Effector CD4-positive, alpha-beta T cell (primary cell): ENCODE measurements at places on chromosomes 16 and 17.

- no peak for DNase-seq
These were observed 4.1 kb downstream of the ZNF624 start for GRCh38 chr17:16649585-16649984.

GRCh38 chr16:12256921-12257320 lies 280.4 kb downstream of the SNX29 start:
- no peak for DNase-seq

DNA sequence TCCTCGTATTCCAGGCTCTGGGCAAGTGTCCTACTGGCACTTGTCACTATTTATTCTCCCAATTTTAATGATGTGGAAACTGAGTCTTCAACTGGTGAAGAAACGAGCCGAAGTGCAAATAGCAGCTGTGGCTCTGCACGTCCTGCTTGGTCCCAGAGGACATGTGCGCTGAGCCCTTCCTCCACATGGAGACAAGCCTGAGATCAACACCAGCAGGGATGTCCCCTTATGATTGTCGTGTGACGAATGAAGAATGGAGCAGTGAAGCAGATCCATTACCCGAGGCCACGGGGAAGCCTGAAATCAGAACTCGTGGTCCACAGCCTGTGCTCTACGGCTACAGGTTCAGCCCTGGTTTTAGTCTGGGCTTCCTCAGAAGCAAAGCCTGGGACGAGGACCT lies 61.0 kb downstream of the FOXL1 start:
- DNase-seq: no peak

GRCh38 chr17:79608624-79608959 lies 2.3 kb downstream of the RBFOX3 start:
- no peak for DNase-seq

DNA sequence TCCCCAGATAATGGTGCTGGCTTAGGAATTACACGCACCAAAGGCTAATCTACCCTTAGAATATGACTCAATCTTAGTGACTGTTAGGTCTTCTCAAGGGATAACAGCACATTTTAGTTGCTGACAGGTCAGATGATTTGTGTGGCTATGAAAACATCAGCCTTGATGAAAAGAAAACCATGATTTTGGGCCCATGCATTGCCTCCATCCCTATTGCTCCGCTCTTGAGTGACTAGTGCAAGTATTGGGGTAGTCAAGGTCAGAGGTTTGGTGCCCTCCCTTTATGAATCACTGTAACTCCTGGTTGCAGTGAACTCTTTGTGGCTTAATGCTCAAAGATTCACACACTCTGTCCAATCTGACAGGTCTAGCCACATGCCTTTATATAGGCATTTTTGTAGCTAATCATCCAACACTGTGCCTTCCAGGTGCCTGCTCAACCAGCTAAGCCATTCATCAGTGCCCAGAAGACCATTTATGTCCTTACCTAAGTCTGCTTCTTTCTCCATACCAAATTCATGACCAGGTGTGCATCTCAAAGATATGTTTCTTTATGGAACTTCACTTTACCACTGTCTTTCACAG lies 251.6 kb downstream of the KCNJ2 start:
- no peak for DNase-seq

DNA sequence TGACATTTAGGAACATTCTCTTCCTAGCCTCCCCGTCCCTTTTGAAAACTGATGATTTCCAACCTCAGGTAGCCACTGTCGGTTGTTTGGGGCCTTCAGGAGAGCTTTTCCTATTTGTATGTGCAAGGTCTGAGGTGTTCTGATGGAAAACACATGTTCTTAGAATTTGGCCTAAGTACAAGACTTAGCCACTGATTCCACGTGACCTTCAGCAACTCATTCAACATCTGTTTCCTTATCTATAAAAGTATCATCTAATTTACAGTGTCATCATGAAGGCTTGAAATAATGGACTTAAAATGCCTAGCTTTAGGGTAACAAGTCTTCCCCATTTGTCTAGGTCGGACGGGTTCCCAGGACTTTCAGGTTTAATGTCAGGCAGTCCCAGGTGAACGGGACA lies 259.3 kb downstream of the SOX9 start:
- DNase-seq: no peak

DNA sequence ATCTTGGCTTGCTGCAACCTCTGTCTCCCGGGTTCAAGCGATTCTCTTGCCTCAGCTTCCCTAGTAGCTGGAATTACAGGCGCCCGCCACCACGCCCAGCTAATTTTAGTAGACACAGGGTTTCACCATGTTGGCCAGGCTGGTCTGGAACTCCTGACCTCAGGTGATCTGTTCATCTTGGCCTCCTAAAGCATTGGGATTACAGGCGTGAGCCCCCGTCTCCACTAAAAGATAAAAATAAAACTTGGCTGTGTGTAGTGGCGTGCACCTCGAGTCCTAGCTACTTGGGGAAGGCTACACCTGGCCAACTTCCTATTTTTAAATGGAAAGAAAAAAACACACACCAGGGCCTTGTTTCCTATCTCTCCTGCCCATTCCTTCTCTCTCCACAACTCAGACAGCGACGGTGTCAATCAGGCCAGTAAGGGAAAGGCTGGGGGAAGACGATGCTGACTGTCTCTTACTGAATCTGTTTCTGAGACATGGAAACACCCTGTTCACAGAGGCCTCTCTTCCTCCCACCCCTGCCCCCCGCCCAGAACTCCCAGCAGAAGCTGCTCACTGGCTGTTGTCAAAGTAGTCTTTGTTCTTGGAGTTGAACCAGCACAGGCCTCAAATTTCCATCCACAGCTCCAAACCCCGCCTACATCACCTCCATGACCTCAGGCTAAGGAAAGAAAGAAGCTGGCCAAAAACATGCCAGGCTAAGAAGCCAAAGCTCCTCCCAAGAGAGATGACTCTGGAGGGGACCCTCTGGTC lies 96.6 kb downstream of the NXN start:
- no peak for DNase-seq

GRCh38 chr17:77375917-77376651 lies 235.3 kb downstream of the SEC14L1 start:
- DNase-seq: peak; percentile 36

GRCh38 chr17:14341866-14342265 lies 41.0 kb downstream of the HS3ST3B1 start:
- no peak for DNase-seq

- DNase-seq: no peak
These were observed 69.6 kb upstream of the TEKT1 start for GRCh38 chr17:6901086-6901485.

- DNase-seq: no peak
These were observed 33.2 kb downstream of the WNT9B start for GRCh38 chr17:46884552-46884951.

- DNase-seq: no peak
These were observed 2.3 kb downstream of the ALYREF start for GRCh38 chr17:81888988-81889595.

DNA sequence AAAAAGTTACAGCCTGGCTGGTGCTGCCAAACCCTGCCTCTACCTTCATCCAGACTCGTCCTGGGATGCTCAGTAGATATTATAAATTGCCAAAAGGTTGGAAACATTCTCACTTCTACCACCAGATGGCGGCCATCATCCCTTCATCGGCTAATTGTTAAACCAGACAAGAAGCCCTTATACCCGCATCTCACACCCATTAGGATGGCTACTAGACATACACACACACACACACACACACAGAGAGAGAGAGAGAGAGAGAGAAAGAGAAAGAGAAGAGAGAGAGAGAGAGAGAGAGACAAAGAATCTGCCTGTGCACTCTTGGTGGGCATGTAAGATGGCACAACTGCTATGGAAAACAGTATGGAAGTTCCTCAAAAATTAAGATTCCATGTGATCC lies 15.0 kb upstream of the SCIMP start:
- DNase-seq: peak; percentile 46

DNA sequence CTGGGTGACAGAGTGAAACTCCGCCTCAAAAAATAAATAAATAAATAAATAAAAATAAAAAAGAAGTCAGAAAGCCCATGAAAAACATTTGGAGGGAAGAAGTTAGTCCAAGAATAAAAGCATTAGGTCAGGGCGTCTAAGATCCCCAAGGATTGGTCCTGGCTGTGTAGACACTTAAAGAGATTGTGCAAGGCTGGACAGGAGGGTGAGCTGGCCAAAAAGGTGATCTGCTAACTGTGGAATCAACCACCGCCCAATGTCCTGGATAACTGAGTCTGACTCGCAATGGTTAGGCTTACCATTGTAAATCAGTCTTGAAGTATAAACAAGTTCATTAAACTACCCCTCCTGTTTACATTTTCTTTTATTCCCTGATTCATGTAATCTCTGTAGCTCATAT lies 8.8 kb upstream of the ABCA8 start:
- DNase-seq: no peak

GRCh38 chr17:32141679-32142037 lies 644 bp upstream of the RHOT1 start:
- no peak for DNase-seq

GRCh38 chr16:5865236-5865635 lies 767.6 kb upstream of the EEF2KMT start:
- no peak for DNase-seq

GRCh38 chr16:68272507-68273209 lies 8.3 kb downstream of the SLC7A6 start:
- peak; percentile 67 for DNase-seq
